ENCODE measurements at places on chromosomes 6 and 20. TPM values are rescaled to one million over a fixed set of nuclear protein-coding genes. Genes with fewer than 3 reads are reported as not detected.

Gene NSFL1C
- total RNA-seq: 60.5 TPM

Gene TNFRSF6B
- not detected for total RNA-seq

DNA sequence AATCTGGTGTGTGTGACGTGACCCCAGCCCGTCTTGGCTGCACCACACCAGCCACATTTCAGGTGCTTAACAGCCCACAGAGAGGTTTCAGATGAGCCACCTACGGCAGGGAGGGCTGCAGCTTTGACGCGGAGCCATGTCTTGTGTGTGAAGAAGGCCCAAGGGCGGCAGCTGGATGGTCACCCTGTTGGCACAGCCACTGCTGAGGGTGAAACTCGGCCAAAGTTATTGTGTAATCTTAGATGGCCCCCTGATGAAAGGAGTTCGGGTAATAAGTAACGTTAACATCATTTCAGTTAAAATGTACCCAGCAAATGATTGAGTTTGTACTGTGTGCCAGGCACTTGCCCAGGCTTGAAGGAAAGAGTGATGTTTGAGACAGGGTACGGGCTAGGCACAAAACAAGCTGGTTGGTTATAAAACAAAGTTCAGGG, 97.2 kb downstream of the SSR1 start:
- H3K27me3 ChIP-seq: no peaks in the 10 kb centered on the region
- peak; percentile 40 for DNase-seq
- peaks cover 52% of the 10 kb centered on the region for H3K36me3 ChIP-seq
- H3K4me3 ChIP-seq: no peak overlapping the region

GRCh38 chr6:36735110-36736071, 37.8 kb downstream of the RAB44 start:
- H3K27ac ChIP-seq: peak overlapping the region; percentile 51
- H3K4me3 ChIP-seq: no peak overlapping the region
- peaks cover 15% of the 10 kb centered on the region for H3K4me1 ChIP-seq
- peak; percentile 53 for DNase-seq

DNA sequence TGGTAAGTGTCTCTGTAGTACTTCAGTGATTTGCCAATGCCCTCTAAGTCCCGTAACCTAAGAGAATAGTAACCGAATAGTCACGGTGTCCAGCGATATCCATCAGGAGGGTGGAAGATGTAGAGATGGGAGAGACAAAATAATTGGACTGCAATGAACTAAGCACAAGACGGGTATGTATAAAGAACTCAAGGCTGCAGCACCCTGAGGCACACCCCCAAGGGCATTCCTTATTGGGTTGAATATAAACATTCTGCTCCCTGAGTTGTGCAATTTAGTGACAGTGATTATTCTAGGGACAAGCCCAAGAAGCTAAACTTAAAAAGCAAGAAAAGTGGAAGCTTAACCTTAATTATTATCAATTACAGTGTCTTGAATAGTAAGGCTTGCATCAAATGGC, 14.6 kb downstream of the DST start:
- no peaks in the 10 kb centered on the region for H3K36me3 ChIP-seq
- no peaks in the 10 kb centered on the region for H3K4me1 ChIP-seq
- H3K4me3 ChIP-seq: no peak overlapping the region
- H3K27ac ChIP-seq: no peak overlapping the region

- no peak overlapping the region for H3K27ac ChIP-seq
- H3K36me3 ChIP-seq: no peaks in the 10 kb centered on the region
- no peaks in the 10 kb centered on the region for H3K27me3 ChIP-seq
- no peak for DNase-seq
Measured at GRCh38 chr6:115221198-115221597, 839.5 kb downstream of the FRK start.

GRCh38 chr20:13147971-13148370, 73.1 kb upstream of the ISM1 start:
- no peaks in the 10 kb centered on the region for H3K4me1 ChIP-seq
- H3K27me3 ChIP-seq: peaks cover 6% of the 10 kb centered on the region
- H3K4me3 ChIP-seq: no peak overlapping the region
- no peak for DNase-seq
- H3K36me3 ChIP-seq: no peaks in the 10 kb centered on the region

Gene SCRT2
- total RNA-seq: not detected

- peaks cover 39% of the 10 kb centered on the region for H3K36me3 ChIP-seq
- H3K4me3 ChIP-seq: no peak overlapping the region
- no peaks in the 10 kb centered on the region for H3K27me3 ChIP-seq
- H3K4me1 ChIP-seq: peaks cover 13% of the 10 kb centered on the region
- DNase-seq: no peak
- no peak overlapping the region for H3K27ac ChIP-seq
Measured at GRCh38 chr6:100845676-100846075, 35.5 kb downstream of the ASCC3 start.

GRCh38 chr6:117137711-117138110, 127.6 kb upstream of the VGLL2 start:
- H3K36me3 ChIP-seq: no peaks in the 10 kb centered on the region
- DNase-seq: no peak
- no peak overlapping the region for H3K4me3 ChIP-seq
- no peak overlapping the region for H3K27ac ChIP-seq
- H3K27me3 ChIP-seq: no peaks in the 10 kb centered on the region

DNA sequence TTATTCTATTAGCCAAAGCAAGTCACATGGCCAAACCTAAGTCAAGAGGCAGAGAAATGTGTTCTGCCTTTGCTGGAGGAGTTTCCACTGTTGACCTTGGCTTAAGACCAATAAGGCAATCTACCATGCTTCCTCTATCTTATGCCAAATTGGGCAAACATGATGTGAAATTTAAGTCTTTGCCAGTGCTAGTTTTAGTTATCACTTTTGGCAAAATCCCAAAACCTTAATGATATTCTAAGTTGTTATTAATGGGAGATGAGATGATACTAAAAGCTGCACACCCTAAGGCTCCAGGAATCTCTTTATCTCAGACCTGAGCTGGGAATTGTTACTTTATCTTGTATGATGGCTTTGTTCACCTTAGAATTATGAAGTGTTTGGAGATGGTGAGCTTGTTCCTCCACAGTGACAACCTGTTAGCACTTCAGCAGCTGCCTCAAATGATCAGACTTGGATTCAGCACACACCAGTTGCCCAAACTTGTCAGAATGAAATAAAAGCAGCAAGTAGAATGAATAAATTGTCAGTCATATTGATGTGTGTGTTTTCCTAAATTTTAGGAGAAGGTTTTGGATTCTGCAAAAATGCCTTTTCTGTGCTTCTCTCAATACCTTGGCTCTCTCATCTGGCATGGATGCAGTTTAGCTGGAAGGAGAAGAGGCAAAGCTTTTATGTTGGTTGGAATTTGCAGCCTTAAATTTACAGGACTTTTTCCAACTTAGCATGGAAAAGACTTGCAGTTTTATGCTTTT, 49.3 kb downstream of the RIN2 start:
- H3K4me3 ChIP-seq: no peak overlapping the region
- no peak overlapping the region for H3K27ac ChIP-seq
- H3K27me3 ChIP-seq: no peaks in the 10 kb centered on the region
- H3K36me3 ChIP-seq: no peaks in the 10 kb centered on the region
- no peaks in the 10 kb centered on the region for H3K4me1 ChIP-seq

Gene CLDN20
- total RNA-seq: not detected

DNA sequence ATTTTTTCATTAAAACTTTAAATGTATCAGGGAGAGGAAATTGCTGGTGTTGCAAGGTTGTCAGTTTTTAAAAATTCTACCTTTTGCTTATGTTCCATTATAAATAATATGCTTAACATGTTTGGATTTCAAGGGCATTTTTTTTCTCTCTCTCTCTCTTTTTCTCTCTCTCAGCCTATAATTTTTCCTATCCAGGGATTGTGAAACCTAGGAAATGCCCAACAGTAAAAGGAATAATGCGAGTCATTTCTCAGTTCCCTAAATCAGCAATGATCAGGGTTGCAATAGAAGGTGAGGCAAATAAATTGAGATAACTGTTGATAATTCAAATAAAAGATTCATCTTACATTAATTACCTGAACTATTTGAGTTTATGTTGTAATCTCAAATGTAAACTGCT, 53.2 kb upstream of the IFNGR1 start:
- H3K27me3 ChIP-seq: peaks cover 14% of the 10 kb centered on the region
- no peak for DNase-seq
- H3K4me3 ChIP-seq: no peak overlapping the region
- H3K36me3 ChIP-seq: no peaks in the 10 kb centered on the region

- DNase-seq: no peak
- H3K27ac ChIP-seq: no peak overlapping the region
- no peaks in the 10 kb centered on the region for H3K36me3 ChIP-seq
- H3K27me3 ChIP-seq: peaks cover 32% of the 10 kb centered on the region
- H3K4me1 ChIP-seq: no peaks in the 10 kb centered on the region
Measured at GRCh38 chr6:148186916-148187315, 155.7 kb upstream of the SASH1 start.

- H3K27ac ChIP-seq: no peak overlapping the region
- peak; percentile 58 for DNase-seq
- no peaks in the 10 kb centered on the region for H3K36me3 ChIP-seq
- no peaks in the 10 kb centered on the region for H3K27me3 ChIP-seq
- H3K4me3 ChIP-seq: no peak overlapping the region
Measured at GRCh38 chr6:89281779-89282246, 33.3 kb downstream of the GABRR2 start.

DNA sequence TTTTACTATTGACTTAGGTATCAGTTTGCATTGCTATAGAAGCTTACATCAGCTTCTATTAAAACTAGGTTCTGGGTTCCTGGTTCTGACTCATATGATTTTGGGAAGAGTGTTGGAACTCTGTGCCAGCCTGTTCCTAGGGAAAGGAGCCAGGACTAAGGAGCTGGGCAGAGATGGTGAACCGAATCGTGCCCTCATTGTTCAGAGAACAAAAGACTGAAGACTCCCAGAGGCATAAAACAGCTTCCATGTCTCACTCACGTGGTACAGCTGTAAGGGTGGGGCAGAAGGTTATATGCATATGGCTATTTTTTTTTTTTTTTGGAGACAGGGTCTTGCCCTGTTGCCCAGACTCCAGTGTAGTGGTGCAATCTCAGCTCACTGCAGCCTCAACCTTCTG, 89.1 kb upstream of the THBS2 start:
- no peak for DNase-seq
- H3K4me3 ChIP-seq: no peak overlapping the region
- H3K36me3 ChIP-seq: no peaks in the 10 kb centered on the region
- no peak overlapping the region for H3K27ac ChIP-seq

DNA sequence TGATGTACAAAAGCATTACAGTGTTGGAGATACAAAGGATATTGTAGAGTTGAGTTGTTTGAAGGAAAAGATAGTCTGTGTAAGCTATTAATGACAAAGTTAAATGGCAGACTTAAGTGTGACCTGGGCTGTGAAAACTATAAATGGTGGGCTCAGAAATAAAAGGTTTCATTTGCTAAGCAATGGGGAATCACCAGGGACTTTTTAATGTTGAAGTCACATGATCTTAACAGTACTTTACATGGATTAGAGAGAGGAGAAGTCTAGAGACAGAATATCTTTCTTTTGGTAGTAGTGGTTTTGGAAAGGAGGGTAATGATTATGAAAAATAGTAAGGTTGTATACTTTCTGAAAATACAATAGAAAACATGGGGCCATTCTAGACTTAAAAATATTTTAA, 67.1 kb downstream of the SCAF8 start:
- peaks cover 34% of the 10 kb centered on the region for H3K36me3 ChIP-seq
- H3K27me3 ChIP-seq: no peaks in the 10 kb centered on the region
- peaks cover 5% of the 10 kb centered on the region for H3K4me1 ChIP-seq
- H3K4me3 ChIP-seq: no peak overlapping the region
- no peak overlapping the region for H3K27ac ChIP-seq

GRCh38 chr20:58069796-58070663, 158.4 kb downstream of the ANKRD60 start:
- H3K36me3 ChIP-seq: no peaks in the 10 kb centered on the region
- no peak overlapping the region for H3K4me3 ChIP-seq
- H3K4me1 ChIP-seq: peaks cover 6% of the 10 kb centered on the region
- H3K27me3 ChIP-seq: no peaks in the 10 kb centered on the region
- peak; percentile 10 for DNase-seq
- no peak overlapping the region for H3K27ac ChIP-seq

GRCh38 chr6:39882531-39882899, 51.7 kb downstream of the MOCS1 start:
- H3K4me1 ChIP-seq: no peaks in the 10 kb centered on the region
- H3K4me3 ChIP-seq: no peak overlapping the region
- H3K27me3 ChIP-seq: no peaks in the 10 kb centered on the region

Gene PTCHD4
- not detected for total RNA-seq

DNA sequence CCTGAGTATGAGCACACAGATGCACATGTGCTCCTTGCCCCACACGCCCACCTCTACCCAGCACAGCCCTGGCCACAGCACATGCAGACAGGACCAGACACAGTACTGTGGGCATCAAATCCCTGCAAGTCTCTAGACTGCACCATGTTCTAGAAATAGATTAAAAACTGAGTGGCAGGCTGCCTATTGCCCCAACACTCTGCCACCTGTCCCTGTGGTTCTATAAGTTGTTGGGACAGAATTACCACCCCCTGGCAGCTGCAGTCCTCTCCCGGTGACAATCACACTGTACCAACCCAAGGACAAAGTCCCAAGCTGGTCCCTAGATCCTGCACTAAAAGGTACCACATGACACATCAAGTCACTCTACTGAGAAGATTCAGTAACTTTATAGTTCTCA, 70.2 kb downstream of the B3GAT2 start:
- no peak for DNase-seq
- H3K27ac ChIP-seq: no peak overlapping the region
- H3K27me3 ChIP-seq: peaks cover 2% of the 10 kb centered on the region
- no peak overlapping the region for H3K4me3 ChIP-seq

Gene FNDC11
- 0.29 TPM for total RNA-seq

- no peak for DNase-seq
- no peak overlapping the region for H3K27ac ChIP-seq
- H3K36me3 ChIP-seq: peaks cover 27% of the 10 kb centered on the region
- H3K27me3 ChIP-seq: no peaks in the 10 kb centered on the region
- H3K4me3 ChIP-seq: no peak overlapping the region
- peaks cover 8% of the 10 kb centered on the region for H3K4me1 ChIP-seq
Measured at GRCh38 chr20:17618673-17619013, 48.8 kb downstream of the DSTN start.

GRCh38 chr6:91634791-91635190, 1047.9 kb upstream of the MAP3K7 start:
- no peak for DNase-seq
- H3K4me3 ChIP-seq: no peak overlapping the region
- H3K36me3 ChIP-seq: no peaks in the 10 kb centered on the region
- no peak overlapping the region for H3K27ac ChIP-seq
- H3K27me3 ChIP-seq: no peaks in the 10 kb centered on the region
- no peaks in the 10 kb centered on the region for H3K4me1 ChIP-seq
